HL-60 (cell line): ENCODE measurements at places on chromosomes 2 and 18.

DNA sequence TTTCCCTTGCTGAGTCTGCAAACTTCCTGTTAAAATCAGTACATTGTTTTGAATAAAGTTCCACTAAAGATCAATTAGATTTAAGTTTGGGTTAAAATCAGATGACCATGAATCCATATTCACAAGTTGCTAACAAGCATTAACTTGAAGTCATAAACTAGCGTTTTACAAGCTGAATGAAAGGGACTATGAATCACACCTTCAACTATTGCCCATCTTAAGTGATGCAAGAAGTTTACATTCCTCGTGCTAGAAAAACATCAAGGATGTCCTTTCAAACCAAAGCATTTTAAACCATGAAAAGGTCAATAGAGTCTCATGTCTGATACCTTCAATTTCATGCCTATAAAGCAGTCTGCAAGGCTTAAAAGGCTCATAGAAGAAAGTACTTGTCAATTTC, 257.2 kb upstream of the SYT4 start:
- DNase-seq = no peak

DNA sequence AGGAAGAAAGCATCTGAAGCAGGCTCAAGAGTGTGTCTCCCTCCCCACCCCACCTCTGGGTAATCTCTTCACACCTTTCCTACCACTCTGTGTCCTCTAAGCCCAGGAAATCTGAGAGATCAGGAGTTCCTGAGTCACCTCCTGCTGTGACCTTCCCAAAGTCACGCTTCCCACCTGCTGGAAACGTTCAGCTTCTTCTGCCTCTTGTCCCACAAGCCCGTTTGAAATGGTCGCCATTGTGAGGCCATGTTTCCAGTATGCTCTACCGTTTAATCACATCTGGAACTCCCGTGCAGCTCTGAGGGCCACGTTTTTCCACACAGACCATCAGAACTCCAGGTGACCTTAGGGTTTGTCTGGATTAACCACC, 25.9 kb downstream of the GREB1 start:
- DNase-seq = no peak

DNA sequence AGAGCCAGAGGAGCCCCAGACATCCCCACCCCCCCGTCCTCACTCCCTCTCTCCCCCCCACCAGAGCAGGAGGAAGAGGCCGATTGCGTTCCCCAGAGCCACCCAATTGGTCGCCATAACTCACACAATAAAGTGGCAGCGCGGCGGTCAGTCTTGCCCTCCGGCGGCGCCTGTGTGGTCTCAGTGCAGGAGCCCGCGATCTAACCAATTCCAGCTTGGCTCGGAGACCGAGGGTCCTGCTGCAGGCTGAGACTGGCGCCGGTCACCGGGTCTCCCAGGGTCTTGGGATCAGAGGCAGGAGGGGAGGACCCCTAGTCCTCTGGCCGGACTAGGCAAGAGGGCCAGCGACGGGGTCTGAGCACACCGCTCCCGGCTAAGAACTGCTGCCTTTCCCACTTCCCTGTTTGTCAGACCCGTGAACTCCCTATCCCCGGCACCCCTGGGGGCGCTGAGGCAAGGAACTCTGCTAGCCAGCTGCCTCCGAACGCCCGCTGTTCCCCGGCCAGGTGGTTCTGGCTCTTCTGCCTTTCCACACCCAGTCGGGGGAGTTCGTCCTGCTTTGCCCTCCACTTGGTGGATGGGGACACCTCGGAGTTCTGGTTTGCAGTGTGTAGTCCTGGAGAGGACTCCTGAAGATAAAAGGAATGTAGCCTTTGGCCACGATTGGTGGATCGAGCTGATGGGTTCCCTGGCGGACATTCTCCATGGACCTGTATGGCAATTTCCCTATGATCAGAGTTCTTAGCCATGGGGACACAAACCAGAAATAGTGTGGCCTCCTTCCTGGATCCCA, 1.0 kb upstream of the HOXD12 start:
- DNase-seq = no peak

DNA sequence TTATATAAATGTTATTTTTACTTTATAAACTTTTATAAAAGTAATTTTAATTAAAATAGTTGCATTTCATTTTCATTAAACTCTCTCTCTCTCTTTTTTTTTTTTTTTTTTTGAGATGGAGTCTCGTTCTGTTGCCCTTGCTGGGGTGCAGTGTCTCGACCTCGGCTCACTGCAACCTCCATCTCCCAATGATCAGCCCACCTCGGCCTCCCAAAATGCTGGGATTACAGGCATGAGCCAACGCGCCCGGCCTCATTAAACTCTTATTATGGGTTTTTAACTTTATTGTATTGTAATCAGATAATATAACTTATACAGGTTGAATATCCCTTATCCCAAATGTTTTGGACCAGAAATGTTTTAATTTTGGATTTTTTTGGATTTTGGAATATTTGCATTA, 10.9 kb upstream of the NPPC start:
- no peak for DNase-seq

- DNase-seq = peak; percentile 51
Observed at GRCh38 chr2:202909394-202910192, 1.9 kb downstream of the WDR12 start.
